ENCODE measurements at places on chromosomes 1 and 21.

- DNase-seq, result peak; percentile 13
Measured at GRCh38 chr1:167221126-167221737, 546 bp downstream of the POU2F1 start.

GRCh38 chr1:107244709-107245500 lies 104.1 kb downstream of the NTNG1 start:
- DNase-seq, result no peak

DNA sequence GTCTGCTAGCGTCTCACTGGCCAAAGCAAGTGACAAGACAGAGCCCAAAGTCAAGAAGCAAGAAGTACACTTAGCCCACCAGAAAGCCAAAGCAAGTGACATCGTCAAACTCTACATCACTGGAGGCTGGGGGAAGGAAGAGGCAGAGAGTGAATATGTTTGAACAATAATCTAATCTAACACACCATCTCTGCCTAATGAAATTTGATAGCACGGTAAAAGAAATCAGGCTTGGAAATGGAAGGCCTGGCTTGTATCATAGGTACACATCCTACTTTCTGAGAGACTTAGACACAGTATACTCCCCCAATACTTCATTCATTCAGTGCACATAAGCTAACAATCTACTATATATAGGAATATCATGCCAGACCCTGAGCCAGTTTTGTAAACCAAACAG lies 26.3 kb downstream of the TRABD2B start:
- DNase-seq, result no peak

- no peak for DNase-seq
Measured at GRCh38 chr1:203318229-203318517, 12.9 kb downstream of the BTG2 start.

GRCh38 chr1:54557671-54558355 lies 9.8 kb downstream of the ACOT11 start:
- no peak for DNase-seq

DNA sequence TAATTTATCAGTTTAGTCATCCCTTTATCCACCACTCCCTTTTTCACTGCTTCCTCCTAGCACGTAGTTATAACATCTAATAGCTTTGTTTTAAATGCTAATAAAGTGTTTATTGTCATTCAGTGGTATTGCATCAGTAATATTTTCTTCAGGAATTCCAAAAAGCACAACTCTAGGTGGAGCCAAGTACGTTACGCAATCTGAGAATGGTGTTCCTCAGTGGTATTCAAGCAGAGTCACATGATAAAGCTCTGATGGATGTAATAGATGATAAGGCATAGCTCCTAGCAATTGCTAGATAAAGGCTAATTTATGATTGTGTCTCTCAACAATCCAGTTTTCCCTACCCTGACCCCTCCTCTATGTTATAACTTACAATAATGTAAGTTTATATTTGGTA lies 494.6 kb upstream of the ADGRL4 start:
- DNase-seq, result no peak

DNA sequence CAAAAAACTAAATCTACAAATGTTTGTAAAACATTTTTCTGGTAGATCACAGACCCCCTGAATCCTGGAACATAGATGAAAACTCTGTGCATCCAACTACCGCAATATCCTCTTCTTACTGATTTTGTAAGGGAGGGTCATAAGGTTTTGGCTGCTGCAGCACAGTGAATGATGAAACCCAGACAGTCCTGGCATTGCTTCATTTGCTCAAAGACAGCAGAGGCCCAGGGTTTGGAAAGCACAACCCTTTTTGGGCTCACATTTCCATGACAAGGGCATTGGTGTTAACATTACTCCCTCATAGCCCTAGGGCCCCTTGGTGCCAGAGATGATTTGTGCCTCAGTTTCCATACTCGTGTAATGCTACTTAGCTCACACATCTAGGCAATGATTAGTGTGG lies 51.2 kb downstream of the PLXNA2 start:
- no peak for DNase-seq

DNA sequence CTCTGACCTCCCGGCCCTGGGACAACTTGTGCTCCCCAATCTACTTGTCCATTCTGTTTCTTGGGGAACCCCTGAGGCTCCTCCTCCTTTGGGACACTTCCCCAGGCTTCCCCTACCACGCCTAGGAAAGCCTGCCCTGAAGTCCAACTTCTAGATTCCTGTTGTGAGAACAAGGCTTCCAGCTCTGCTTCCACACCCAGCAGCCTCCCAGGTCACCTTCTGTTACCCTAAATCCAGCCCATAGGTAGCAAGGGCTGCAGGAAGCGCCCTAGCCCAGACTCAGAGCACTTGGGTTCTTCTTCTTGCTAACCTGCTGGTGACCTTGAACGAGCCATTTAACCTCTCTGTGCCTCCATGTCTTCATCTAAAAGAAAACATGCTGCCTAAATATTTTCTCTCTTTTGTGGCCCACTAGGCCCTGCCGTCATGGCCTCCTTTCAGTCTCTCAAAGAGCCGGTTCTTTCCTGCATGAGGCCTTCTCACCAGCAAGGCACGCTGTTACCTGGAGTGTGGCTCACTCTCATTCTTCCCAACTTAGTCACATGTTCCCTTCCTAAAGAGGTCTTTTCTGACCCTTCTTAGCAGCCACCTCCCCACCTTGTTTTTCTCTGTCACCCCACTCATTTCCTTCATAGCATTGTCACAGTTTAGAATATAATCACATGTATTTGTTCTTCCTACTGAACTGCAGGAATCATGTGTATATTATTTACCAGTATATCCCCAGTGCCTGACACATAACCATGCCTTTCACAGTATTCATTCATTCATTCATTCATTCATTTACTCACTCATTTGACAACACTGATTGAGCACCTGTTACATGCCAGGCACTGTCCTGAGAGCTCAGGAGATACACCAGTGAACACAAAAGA lies 1.4 kb downstream of the CAPN2 start:
- DNase-seq, result no peak

- DNase-seq, result no peak
Measured at GRCh38 chr1:59298026-59298583, 1.2 kb downstream of the FGGY start.

GRCh38 chr21:40964691-40965090 lies 117.7 kb upstream of the DSCAM start:
- no peak for DNase-seq

- no peak for DNase-seq
Measured at GRCh38 chr21:44062380-44062779, 44.8 kb upstream of the PWP2 start.

DNA sequence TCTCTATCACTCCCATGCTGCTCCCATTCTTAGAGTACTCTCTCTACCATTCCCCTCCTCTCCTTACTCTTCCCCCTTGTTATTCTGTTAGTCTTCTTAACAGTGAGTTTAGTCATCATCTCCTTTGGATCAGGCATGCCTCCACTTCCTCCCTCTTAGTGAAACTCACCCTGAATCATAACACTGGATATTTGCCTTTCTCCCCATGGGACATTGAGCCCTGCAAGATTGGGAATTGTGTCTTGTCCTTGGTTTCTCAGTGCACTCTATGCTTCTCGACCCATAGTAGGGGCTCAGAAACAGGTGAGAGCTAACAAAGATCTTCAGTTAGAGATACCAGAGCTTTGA lies 68.3 kb upstream of the GCLM start:
- DNase-seq, result no peak

- DNase-seq, result no peak
Measured at GRCh38 chr1:41609166-41609883, 124.8 kb upstream of the EDN2 start.

All from naive thymus-derived CD4-positive, alpha-beta T cell (primary cell).